ENCODE measurements at places on chromosomes 12 and 14.
A peak's percentile ranks its signal among the peaks of the same experiment; 100 is the strongest.

GRCh38 chr12:116057356-116057755 lies 220.1 kb downstream of the MED13L start:
- DNase-seq = no peak

DNA sequence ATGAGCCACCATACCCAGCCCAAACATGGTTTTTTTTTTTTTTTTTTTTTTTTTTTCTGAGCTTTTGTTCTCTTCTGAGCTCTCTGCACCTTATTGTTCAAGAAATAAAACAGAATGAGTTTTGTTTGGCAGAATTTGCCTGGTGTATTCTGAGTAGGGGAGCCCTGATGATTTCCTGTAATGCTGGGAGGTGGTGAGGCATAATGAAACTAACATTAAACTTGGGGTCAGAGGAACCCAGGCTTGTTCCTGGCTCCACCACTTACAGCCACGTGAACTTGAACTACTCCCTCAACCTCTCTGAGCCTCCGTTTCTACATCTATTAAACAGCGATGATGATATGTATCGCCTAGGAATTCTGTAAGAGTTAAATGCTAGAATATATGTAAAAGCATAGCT lies 276.3 kb upstream of the CRY1 start:
- DNase-seq = no peak

GRCh38 chr12:52848661-52849255 lies at the start of gene KRT78:
Gene KRT78 (minus strand): TSS chr12:52848994. CDS start chr12:52848930, 64 bp downstream.
- no peak for DNase-seq

GRCh38 chr12:33205981-33206380 lies 233.6 kb downstream of the SYT10 start:
- no peak for DNase-seq

DNA sequence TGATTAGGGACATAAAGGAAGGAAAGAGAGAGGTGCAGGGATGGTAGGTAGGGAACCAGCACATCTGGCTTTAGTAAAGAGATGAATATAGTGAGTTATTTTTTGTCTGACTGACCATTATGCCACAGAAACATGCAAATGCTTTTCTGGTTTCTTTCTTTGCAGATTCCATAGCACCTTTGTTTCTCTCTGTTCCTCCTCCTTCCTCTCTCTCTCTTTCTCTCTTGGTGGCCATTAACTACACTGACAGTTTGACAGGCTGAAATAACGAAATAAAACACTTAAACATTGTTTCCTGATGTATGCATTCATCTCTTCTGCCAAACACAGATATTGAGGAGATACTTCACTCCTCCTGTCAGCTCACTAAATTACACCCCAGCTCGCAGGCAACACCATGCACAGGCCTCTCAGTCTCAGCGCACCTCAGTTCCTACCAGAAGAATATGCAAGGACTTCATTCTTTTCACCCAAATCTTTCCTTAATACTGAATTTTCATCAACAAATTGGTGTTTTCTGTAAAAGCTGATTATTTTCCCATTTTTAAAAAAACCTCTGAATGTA lies 406.9 kb upstream of the SOX5 start:
- no peak for DNase-seq

- no peak for DNase-seq
Observed at GRCh38 chr14:61343471-61343870, 22.1 kb downstream of the PRKCH start.

DNA sequence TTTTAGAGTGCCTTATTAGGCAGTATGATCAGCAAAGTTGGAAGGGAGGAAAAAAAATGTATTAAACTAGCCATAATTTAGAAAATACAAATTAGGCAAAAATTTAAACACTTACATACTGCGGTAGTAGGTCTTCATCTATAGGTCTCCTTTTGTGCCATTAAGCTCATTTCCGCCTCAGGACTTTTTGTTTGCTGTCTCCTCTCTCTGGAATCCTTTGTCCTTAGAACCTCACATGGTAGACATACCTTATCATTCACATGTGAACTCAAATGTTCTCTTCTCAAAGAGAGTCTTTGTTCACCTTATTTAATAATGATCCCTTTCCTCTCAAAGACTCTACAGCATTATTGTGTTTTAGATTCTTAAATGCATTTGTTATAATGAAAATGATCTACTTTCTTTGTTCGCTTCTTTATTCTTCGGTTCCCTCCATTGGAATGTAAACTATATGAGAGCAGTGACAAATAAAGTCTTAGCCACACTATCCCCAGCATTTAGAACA lies 14.7 kb downstream of the FANCM start:
- DNase-seq = no peak

DNA sequence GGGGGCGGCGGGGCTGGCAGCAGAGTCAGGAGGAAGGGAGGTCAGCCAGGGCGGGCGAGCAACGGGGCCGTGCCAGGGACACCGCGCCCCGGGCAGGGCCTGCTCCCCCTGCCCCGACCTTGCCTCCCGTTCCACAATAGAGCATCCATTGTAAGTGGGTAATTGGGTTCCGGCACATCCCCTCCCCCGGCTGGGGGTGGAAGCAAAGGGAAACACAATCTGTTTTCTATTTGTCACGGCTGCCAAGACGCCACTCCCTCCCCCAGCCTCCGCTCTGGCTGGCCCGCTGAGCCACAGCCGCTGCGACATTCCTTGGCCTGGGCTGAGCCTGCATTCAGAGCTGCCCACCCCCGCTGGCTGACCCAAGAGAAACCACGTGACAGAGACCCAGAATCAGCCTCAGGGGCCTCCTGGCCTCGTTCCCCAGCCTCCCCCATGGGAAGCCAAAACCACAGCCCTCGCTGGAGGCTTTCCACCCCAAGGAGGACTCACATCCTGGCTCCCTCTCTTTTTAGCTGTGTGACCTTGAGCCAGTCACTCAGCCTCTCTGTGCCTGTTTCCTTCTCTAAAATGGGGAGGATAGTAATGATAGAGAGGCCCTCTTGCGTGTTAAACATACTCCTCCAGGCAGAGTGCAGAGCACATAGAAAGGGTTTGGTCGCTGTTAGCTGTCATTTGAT lies 117.6 kb downstream of the SCARB1 start:
- peak; percentile 97 for DNase-seq

DNA sequence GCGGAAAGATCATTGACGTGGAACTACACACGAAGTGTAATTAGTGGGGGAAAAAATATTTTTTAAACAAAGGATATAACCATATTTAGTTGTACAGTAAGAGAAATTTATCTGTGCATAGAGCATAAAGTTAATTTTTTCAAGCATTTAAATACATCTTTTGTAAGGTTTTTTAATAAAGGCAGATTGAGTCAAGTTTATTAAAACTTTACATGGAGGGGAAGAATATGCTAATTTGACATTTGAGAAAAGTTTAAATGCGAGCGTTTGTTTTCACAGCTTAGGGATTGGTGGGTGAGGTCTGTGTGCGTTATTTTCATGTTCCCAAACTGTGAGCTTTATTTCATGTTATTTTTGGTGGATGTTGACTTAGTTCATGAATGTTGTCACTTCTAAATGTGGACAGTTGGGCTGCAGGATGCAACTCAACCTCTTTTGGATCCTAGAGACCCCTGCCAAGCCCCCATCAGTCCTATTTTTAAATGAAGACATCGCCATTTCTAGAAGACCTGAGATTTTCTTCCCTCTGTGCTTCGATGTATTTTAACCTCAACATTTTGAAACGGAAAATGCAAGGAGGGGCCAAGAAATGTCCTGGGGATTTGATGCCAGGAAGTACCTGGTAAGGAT lies 32.3 kb downstream of the BRI3BP start:
- no peak for DNase-seq

DNA sequence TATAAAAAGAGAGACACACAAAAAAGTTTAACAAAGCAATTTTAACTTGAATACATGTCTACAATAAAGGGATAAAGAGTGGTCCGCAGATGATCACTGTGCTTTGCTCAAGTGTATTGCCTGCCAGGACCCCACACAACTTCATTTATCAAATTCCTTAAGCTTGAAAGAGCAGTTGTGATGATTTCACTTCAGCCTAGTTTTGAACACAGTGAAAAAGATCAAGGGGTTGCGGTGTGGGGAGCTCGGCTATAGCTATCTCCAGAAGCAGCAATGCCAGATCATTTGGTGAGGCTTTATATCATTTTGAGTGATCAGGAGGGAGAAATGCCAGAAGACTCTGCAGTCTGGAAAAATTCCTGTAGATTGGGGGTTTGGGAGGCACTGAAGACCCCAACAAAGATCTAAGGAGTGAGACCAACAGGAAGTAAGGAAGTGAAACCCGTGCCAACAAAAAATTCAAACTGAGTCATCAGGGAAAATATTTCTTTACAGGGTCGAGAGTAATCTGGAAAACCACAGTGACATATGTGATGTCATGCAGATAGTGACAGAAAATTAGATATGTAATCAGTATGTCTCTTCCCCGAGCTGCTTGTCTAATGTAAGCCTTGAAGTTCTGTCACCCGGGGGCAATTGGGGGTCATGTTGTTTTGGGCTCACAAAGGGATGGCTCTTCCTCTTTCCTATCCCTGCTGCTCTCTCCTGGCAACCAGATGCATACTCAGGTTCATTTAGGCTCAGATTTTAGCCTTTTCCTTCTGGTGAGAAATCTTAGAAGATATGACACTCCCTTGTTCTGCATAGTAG lies 221.8 kb downstream of the MSRB3 start:
- DNase-seq = no peak

DNA sequence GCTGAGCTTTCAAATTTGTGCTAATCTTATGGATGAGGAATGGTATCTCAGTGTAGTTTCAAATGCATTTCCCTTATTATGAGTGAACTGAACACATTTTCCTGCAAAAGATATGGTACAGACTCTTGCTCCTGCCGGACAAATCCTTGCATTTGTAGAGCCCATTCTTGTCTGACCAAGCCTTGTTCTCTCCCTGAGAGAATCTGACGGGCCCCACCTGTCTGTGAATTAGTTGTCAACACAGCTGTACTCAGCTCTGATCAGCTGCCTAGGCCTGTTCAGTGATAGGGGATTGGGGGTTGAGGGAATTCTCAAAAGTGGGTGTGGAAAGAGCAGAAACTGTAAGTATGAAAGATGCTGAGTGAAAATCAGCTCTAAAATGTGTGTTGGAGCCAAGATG lies 42.8 kb upstream of the SCN8A start:
- DNase-seq = no peak

DNA sequence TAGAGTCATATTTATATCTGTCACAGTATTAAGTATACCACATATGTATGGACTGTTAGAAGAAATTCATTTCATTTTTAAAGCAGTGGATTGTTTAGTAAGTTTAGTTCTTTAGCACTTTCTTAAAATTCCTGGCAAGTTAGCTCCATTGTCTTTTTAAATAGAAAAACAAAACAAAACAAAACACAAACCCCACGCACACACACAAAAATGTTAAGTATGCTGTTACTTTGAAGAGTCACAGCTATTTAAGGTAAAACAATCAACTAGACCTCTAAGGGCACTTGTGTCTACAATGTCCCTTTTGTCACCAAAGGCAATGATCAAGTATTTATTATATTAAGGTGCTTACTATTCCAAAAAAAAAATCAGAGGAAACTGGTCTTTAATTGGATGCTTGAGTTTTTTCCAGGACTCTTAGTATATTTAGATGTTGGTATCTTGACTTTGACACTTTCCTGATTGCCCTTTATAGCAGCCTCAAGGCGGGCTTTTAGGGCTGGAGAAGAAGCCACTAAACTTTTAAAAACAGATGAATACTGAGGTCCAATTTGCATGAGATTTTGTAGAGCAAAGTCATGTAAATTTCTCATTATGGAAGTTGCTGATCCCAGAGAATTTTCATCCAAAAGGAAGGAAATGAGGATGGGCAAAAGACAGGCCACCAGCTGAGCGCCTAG lies 85.5 kb upstream of the HECTD1 start:
- no peak for DNase-seq

GRCh38 chr12:48815126-48816110 lies 2.9 kb upstream of the CACNB3 start:
- DNase-seq = peak; percentile 52

DNA sequence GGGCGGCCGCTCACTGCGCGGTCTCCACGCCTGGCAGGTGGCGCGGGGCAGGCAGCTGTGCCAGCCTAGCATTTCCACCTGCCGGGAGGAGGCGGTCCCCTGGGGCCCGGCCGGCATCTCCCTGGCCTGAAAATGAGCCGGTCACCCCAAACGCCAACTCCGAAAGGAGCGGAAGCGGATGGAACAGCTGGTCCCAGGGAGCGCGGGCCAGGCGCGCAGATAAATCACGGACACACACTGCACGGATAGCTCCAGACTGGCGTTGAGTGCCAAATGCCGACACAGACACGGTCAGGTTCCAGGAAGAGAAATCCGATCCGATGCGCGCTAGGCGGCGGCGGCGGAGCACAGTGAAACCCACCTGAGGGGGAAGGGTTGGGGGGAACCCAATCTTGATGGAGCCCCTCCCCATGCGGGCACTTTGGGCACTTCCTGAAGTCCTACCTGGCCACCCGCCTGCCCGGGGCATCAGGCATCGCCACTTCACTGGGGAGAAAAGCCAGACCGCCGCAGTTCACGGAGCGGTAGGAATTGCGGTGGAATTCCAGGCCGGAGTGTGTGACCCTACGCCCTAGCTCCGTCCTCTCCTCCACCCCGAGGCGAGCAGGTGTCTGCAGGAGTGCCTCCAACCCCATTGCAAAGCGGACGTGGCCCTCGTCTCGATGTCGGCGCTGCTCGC lies 624 bp upstream of the PLEKHD1 start:
- DNase-seq = no peak

- no peak for DNase-seq
Observed at GRCh38 chr14:59155886-59156285, 32.6 kb upstream of the DAAM1 start.

DNA sequence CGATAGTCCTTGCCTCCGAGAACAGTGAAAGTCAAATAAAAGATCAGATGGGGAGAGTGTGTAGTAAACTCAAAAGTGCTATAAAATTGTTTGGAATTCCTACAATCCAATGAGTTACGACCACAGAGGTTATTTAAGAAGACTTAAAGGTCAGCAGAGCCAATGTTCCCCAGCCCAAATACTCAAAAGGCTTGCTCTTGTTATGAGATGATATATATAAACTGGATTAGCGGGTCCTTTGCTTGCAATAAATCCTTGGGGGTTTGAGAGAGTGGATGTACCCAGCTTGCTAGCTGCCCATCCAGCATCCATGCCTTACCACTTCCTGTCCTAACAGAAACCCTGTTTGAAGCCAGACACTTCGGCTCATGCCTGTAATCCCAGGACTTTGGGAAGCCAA lies 29.0 kb upstream of the MED13L start:
- DNase-seq = no peak

DNA sequence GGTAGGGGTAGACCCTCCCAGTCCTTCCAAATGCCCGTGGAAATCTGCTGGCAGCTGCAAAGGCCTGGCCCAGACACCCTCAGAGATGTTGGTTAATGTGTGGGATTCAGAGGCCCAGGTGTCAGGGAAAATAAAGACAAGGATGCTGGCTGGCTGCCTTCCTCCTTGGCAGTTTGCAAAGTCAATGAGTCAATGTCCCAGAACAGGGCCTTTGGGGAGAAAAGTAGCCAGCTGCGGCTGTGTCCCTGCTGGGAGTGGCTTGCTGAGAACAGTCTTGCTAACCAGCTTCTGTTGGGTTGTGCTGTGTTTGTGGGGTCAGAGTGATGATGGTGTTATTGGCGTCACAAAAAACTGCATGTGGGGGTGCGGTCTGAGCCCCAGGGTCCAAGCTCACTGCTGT lies 29.2 kb downstream of the GLRX5 start:
- no peak for DNase-seq

DNA sequence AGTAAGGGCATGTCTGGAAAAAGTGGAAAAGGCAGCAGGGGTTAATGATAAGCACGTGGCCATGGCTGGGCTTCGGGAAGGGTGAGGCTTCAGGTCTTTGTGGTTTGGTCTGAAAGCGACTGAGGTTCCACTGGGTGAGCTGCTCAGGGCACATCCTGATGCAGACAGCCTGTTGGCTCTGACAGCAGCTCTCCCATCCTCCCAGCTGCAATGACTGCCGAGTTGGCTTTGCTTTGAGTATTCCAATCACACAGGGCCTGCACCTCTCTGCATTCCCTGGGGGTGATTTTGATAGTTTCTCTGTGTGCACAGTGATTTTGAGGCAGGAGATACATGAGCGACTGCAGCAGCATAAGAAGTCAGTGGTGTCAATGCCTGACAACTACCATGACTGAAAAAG lies 390.7 kb downstream of the APAF1 start:
- DNase-seq = peak; percentile 27

Data from head of caudate nucleus (tissue), 42 donors.